CD4-positive, alpha-beta T cell treated with Interleukin-4 for 4 hours (primary cell): ENCODE measurements at places on chromosomes 6 and 20.

- DNase-seq, result no peak
Measured at GRCh38 chr6:96234444-96234843, 218.7 kb downstream of the FUT9 start.

DNA sequence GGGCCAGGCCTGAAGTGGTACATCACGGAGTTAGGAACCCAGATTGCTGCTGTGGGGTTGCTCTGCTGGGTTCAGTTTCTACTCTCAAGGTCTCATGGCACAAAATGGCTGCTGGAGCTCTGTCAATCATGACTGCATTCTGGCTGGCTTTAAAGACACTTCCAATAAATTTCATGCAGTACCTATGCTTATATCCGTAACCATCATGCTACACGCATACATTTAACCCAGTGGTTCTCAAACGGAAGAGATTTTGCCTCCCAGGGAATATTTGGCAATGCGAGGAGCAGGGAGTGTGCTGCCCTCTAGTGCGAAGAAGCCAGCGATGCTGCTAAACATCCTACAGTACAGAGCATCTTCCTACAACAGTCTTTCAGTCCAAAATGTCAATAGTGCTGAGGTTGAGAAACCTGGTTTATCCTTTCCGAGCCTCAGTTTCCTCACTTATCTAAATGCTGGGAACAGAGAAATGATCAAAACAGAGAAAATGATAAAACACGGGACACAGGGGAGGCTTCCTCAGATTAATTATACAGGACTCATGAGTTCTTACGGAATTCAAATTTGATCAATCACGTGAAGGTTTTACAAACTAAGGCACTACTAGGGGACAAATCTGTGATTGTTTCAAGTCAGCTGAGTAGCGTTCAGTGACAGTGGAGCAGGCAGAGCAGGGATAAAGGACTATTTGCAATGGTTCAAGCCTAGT is 9.6 kb upstream of the SLC2A10 start:
- no peak for DNase-seq

- DNase-seq, result peak; percentile 85
Measured at GRCh38 chr6:160462551-160463109, 114.5 kb downstream of the SLC22A3 start.

DNA sequence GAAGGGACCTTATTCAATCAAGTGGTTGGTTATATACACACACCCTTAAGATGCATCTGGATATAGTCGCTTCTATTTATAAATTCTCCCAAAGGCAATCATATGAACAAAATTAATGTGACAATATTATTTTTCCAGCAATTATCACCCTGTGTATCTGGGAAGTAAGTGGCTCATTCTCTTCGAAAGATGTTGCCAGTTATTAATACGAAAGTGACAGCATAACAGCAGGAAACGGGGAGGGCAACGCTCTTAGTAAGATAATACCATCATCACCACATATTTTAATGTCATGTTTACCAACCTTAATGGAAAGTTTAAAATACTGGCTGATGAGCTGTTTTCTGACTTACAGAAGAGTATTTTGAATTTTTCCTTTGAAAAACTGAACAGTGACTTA is 697.2 kb upstream of the AGPAT4 start:
- no peak for DNase-seq

- DNase-seq, result no peak
Measured at GRCh38 chr20:504632-505075, 38.9 kb downstream of the CSNK2A1 start.

- DNase-seq, result no peak
Measured at GRCh38 chr20:40683221-40683893, 5.7 kb downstream of the MAFB start.

GRCh38 chr6:22476811-22477390 is 92.5 kb upstream of the HDGFL1 start:
- DNase-seq, result no peak

- no peak for DNase-seq
Measured at GRCh38 chr6:82775981-82776380, 289.7 kb downstream of the UBE3D start.

- no peak for DNase-seq
Measured at GRCh38 chr6:102571236-102571908, 1177.9 kb downstream of the GRIK2 start.

DNA sequence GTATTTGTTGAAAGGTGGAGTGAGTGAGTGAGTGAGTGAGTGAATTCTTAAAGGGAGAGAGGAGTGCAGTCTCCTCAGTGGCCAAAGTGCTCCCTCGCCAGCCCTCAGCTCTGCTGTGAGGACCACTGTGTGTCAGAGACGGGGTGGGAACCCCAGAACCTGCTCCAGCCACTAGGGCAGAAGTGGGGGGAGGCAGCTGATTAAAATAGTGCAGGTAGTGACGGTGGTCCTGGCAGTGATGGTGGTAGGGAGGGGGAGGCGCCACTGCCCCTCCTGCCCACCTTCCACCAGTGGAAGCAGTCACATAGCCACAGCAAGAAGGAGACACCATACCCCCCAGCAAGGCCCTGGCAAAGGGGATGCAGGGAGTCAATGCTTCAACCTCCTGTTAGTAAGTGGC is 133.5 kb downstream of the PHACTR3 start:
- no peak for DNase-seq

- DNase-seq, result no peak
Measured at GRCh38 chr6:7550433-7550801, 8.9 kb downstream of the DSP start.

- DNase-seq, result peak; percentile 64
Measured at GRCh38 chr6:155327326-155328073, 13.2 kb upstream of the TFB1M start.

GRCh38 chr20:10007747-10008146 is 27.0 kb upstream of the ANKEF1 start:
- no peak for DNase-seq
